Placental epithelial cell (primary cell): ENCODE measurements at places on chromosomes 4 and X. TPM values are rescaled to one million over a fixed set of nuclear protein-coding genes. Genes with fewer than 3 reads are reported as not detected.

Gene SGCB
- total RNA-seq, result 4.7 and 6.7 TPM in 2 replicates

Gene HPF1
- 15.3 and 30.0 TPM in 2 replicates for total RNA-seq

Gene PRDM5
- 18.3 and 21.6 TPM in 2 replicates for total RNA-seq

Gene ERAS
- total RNA-seq, result not detected in 2 replicates

Gene BEX1
- not detected in 2 replicates for total RNA-seq

Gene PHEX
- total RNA-seq, result 0.65 and 1.2 TPM in 2 replicates

Gene FRMPD4
- not detected in 2 replicates for total RNA-seq

Gene XAGE2
- 23.6 and 27.9 TPM in 2 replicates for total RNA-seq

Gene DIPK2B
- total RNA-seq, result not detected in 2 replicates

Gene PNMA6A
- total RNA-seq, result under 0.01 and 0.11 TPM in 2 replicates
